Neural crest cell (in vitro differentiated cells): ENCODE measurements at places on chromosomes 5 and 9. TPM values are rescaled to one million over a fixed set of nuclear protein-coding genes. Genes with fewer than 3 reads are reported as not detected.

GRCh38 chr5:79976759-79977515, 14.1 kb downstream of the MTX3 start:
- H3K27me3 ChIP-seq = no peaks in the 10 kb centered on the region
- DNase-seq = no peak
- H3K4me3 ChIP-seq = no peak overlapping the region
- peaks cover 14% of the 10 kb centered on the region for H3K4me1 ChIP-seq

DNA sequence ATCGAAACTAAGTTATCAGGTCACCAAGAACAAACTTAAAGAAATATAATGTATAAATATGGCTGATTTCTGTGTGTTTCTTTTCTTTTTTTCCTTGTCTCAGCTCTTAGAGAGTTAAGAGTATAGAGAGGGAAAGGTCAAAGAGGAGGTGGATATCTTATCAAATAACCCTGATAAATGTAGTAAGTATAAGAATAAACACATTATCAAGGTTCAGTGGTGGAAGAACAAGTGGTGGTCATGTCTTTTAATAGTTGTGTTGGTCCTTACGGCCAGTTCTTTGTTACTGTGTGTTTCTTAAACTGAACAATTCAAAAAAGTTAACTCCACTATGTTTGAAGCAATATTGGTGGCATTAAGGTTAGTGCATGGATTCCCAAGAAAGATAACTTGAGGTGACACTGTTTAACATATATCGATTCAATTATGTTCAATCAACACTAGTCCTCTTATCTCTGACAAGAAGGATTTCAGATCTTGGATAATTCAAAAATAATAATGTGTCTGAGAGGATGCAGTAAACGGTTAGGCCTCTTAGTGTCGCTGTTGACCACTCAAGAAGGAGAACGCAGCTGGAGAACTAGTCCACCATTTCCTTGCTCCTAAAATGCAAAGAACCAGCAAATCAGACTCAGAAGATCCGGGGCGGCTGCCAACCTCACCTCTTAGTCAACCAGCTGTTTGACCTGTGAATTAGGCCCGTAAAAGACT, at the start of gene PCDHGA3:
PCDHGA3 (plus strand) TSS at position 588 of the 711 bp plus-strand sequence. CDS start 205 bp downstream, outside the sequence.
- H3K4me1 ChIP-seq = no peaks in the 10 kb centered on the region
- no peak for DNase-seq
- no peak within 1 kb of the TSS for H3K4me3 ChIP-seq
- no peak within 1 kb of the TSS for H3K27ac ChIP-seq
- H3K36me3 ChIP-seq = peaks cover 13% of the 10 kb centered on the region
- H3K27me3 ChIP-seq = no peaks in the 10 kb centered on the region

GRCh38 chr5:4148009-4148408, 552.4 kb downstream of the IRX1 start:
- no peak overlapping the region for H3K4me3 ChIP-seq
- no peaks in the 10 kb centered on the region for H3K27me3 ChIP-seq
- DNase-seq = no peak
- peaks cover 15% of the 10 kb centered on the region for H3K4me1 ChIP-seq

- peaks cover 8% of the 10 kb centered on the region for H3K4me1 ChIP-seq
- DNase-seq = no peak
- no peak overlapping the region for H3K4me3 ChIP-seq
- H3K27me3 ChIP-seq = no peaks in the 10 kb centered on the region
Measured at GRCh38 chr9:125436613-125437443, 175.2 kb downstream of the GAPVD1 start.

DNA sequence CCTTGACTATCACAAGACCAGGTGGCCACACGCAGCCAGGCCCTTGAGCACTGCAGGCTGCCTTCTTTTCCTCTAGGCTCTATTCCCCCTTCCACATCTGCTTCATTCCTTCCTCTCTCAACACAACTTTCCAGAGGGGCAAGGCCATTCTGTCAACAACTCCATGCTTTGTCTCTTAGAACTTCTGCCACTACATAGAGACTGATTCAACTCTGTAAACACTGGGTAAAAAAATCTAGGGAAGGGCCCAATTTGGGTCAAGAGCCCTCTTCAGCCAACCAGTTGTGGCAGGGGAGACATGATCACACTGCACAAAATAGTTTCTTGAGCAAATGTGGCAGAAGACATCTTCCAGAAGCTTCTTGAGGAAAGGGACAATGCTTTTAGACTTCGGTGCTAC, 55.6 kb downstream of the ATPSCKMT start:
- no peaks in the 10 kb centered on the region for H3K27me3 ChIP-seq
- H3K4me3 ChIP-seq = no peak overlapping the region
- H3K27ac ChIP-seq = no peak overlapping the region
- peaks cover 5% of the 10 kb centered on the region for H3K36me3 ChIP-seq
- no peaks in the 10 kb centered on the region for H3K4me1 ChIP-seq

DNA sequence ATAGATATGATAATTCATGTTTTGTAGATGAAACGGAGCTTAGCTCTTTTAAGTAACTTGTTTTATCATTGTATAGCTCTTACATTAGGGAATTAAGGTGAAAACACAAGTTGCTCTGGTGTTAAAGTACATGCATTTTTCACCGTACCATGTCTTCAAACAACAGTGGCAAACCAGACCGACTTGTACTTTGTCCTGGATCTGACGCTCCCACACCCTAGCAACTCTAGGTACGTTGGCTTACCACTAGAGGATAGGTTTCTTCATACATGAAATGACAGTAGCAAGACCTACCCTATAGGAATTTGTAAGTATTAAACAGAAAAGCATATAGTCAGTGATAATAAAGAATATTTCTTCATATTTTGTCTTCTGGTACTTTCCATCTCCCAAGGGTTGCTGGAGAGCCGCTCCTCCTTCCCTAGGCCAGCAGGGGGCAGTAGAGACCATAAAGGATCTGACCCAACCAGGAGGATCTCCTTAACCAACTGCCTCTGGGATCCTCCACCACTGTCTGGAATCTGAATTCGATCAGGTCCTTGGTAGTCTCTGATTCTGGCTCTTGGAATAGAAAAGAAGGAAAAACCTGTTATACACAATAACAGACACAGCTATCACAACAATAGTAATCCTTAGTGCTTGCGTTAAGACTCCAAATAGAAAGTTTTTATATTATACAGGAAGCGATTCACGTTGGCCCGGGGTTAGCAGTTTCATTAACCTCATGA, 136.7 kb downstream of the CAVIN4 start:
- peaks cover 6% of the 10 kb centered on the region for H3K36me3 ChIP-seq
- no peak overlapping the region for H3K27ac ChIP-seq
- no peaks in the 10 kb centered on the region for H3K27me3 ChIP-seq
- no peak overlapping the region for H3K4me3 ChIP-seq
- no peaks in the 10 kb centered on the region for H3K4me1 ChIP-seq

DNA sequence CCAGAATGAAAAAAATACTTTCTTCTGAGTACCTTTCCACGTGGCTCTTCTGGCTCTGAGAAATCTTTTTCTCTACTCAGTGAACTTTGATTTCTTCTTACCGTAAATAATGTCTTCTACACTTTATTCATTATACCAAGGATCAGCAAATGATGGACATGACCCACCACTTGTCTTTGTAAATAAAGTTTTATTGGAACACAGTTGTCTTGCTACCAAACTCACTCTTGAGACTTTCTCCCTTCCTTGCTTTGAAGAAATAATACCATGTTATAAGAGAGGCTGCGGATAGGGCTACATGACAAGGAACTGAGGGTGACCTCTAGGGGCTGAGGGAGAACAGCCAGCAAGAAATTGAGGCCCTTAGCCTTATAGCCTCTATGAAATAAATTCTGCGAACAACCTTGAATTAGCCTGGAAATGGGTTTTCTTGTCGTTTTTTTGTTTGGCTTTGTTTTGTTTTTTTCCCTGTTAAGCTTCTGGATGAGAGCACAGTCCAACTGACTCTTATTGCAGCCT, 212.5 kb downstream of the COMMD10 start:
- no peaks in the 10 kb centered on the region for H3K4me1 ChIP-seq
- no peak overlapping the region for H3K27ac ChIP-seq
- H3K27me3 ChIP-seq = no peaks in the 10 kb centered on the region
- peaks cover 37% of the 10 kb centered on the region for H3K36me3 ChIP-seq
- H3K4me3 ChIP-seq = no peak overlapping the region

DNA sequence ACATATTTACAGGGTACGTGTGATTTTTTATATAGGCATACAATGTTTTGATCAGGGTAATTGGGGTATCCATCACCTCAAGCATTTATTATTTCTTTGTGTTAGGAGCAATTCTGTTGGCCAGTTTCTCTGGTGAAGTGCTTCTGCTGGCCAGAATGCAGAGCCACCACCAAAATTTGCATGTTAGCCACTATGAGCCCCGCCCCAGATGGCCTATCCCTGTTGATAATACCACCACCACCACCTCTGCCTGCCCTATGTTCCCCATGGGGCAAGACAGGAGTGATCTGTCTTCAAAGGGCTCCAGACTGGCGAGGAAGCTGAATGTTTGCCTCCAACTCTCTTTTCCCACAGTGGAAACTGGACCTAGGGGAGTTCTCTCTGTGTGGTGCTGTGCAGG, 26.0 kb upstream of the JAK2 start:
- H3K4me1 ChIP-seq = peaks cover under 1% of the 10 kb centered on the region
- no peak overlapping the region for H3K27ac ChIP-seq
- H3K4me3 ChIP-seq = no peak overlapping the region
- DNase-seq = no peak
- H3K36me3 ChIP-seq = peaks cover 5% of the 10 kb centered on the region

DNA sequence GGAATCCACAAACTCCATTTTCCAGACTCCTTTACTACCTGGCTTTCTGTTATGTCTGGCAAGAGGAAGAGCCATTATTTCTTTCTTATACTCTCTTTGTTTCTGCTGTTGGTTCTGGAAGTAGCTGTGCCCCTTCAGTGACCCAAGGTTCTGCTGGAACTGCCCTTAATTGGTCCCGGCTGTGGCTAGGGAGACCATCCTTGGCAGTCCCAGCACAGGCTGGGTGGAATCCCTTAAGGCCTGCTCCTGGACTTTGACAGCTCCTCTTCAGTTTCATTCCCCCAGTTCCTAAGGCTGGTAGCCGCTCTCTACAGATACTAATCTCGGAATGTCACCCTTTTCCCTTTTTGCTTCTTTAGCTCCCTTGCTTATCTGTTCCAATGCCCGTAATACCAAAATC, 81.9 kb upstream of the GLIS3 start:
- no peaks in the 10 kb centered on the region for H3K4me1 ChIP-seq
- no peaks in the 10 kb centered on the region for H3K36me3 ChIP-seq
- H3K27ac ChIP-seq = no peak overlapping the region
- H3K4me3 ChIP-seq = no peak overlapping the region

- no peaks in the 10 kb centered on the region for H3K27me3 ChIP-seq
- H3K27ac ChIP-seq = no peak overlapping the region
- no peaks in the 10 kb centered on the region for H3K36me3 ChIP-seq
- H3K4me3 ChIP-seq = no peak overlapping the region
- no peaks in the 10 kb centered on the region for H3K4me1 ChIP-seq
- DNase-seq = no peak
Measured at GRCh38 chr5:158458086-158458485, 599.1 kb upstream of the CLINT1 start.

DNA sequence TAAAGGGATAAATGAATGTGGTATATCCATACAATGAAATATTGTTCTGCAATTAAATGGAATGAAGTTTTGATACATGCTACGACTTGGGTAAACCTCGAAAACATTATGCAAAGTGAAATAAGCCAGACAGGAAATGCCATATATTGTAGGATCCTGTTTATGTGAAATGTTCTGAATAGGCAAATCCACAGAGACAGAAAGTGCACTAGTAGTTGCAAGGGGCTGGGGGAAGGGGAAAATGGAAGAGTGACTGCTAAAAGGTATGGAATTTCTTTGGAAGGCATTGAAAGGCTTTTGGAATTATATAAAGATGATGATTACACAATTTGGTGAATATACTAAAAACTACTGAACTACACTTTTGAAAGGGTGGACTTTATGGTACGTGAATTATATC, 97.0 kb downstream of the FOXD1 start:
- no peaks in the 10 kb centered on the region for H3K4me1 ChIP-seq
- peaks cover 59% of the 10 kb centered on the region for H3K27me3 ChIP-seq
- no peak overlapping the region for H3K27ac ChIP-seq
- no peak overlapping the region for H3K4me3 ChIP-seq

DNA sequence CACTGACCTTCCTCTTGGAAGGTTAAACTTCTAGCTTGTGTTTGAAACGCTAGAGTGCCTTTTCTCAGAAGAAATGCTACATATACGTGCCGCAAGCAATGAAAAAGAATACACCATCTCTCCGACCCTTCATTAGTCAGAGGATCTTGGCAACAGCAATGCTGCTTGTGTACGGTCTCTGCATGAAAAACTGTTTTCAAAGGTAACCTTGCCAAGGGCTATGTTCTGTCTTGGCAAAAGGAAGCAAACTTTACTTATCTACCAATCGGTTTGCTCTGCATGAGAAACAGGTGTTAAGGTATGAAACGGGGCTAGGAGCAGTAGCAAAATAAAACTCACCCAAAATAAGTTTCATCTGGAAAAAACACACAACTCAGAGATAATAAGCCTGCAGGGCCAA, 297.8 kb downstream of the FBXL17 start:
- H3K4me1 ChIP-seq = peaks cover 23% of the 10 kb centered on the region
- H3K27ac ChIP-seq = no peak overlapping the region
- H3K4me3 ChIP-seq = no peak overlapping the region
- no peaks in the 10 kb centered on the region for H3K27me3 ChIP-seq

GRCh38 chr5:179485845-179486575, 64.3 kb upstream of the RUFY1 start:
- no peak for DNase-seq
- H3K4me1 ChIP-seq = no peaks in the 10 kb centered on the region
- no peak overlapping the region for H3K4me3 ChIP-seq

DNA sequence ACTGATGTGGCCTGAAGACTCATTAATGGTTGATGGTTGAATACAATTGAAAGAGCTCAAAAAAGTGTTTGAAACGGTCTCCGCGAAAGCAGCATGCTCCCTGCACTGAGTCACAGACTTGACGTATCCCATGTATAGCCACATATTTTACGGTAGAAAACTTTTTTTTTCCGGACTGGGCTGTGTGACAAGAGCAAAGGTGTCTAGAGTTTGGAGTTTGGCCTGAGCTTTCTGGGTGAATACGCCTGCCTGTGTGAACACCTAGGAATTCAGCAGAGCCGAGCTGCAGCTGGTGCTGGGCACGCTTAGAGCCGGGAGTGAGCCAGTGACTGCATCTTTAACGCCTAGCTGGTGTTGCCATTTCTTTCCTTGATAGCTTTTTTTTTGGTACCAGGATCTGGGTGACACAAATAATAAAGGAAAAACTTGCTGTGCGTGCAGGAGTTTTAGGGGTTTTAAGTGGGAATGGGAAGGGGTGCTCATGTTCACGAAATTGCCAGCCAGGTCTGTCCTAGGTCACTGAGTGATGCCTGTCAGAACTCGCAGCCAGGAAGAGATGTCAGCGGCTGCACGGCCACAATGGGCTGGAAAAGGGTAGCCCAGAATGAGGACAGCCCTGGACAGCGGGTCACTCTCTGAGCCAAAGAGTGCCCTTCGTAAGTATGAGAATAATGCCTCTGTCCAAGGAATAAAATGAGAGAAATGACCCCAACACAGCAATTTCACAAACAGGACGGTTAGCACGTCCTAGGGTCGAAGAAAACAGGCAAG, 51.7 kb downstream of the PSMB7 start:
- no peak overlapping the region for H3K27ac ChIP-seq
- H3K4me3 ChIP-seq = no peak overlapping the region
- no peak for DNase-seq
- H3K4me1 ChIP-seq = peaks cover 21% of the 10 kb centered on the region
- no peaks in the 10 kb centered on the region for H3K36me3 ChIP-seq

GRM6 gene
- not detected in 2 replicates for total RNA-seq

FOXD4L6 gene
- 0.30 and 0.48 TPM in 2 replicates for total RNA-seq

MYORG gene
- 1.7 and 2.0 TPM in 2 replicates for total RNA-seq

MFAP3 gene
- 38.2 and 39.0 TPM in 2 replicates for total RNA-seq

ANKRD18A gene
- total RNA-seq = 4.8 and 7.6 TPM in 2 replicates
